ENCODE measurements at places on chromosomes 6 and 20. TPM values are rescaled to one million over a fixed set of nuclear protein-coding genes. Genes with fewer than 3 reads are reported as not detected.

The CLPSL1 gene
- total RNA-seq = not detected

The TSBP1 gene
- not detected for total RNA-seq

The HLA-DOB gene
- not detected for total RNA-seq

The SCUBE3 gene
- under 0.01 TPM for total RNA-seq

The ENPP1 gene
- 53.8 TPM for total RNA-seq

The ZSWIM1 gene
- total RNA-seq = 6.9 TPM

The C20orf96 gene
- total RNA-seq = 9.2 TPM

The WFDC5 gene
- not detected for total RNA-seq

The COX4I2 gene
- not detected for total RNA-seq

- no peak overlapping the region for H3K27ac ChIP-seq
- DNase-seq = no peak
- no peak overlapping the region for H3K4me3 ChIP-seq
Observed at GRCh38 chr6:130105996-130106704, 87.8 kb downstream of the L3MBTL3 start.

- H3K4me1 ChIP-seq = no peaks in the 10 kb centered on the region
- no peak for DNase-seq
- H3K4me3 ChIP-seq = no peak overlapping the region
- no peak overlapping the region for H3K27ac ChIP-seq
Observed at GRCh38 chr6:53391170-53391569, 42.4 kb upstream of the ELOVL5 start.

DNA sequence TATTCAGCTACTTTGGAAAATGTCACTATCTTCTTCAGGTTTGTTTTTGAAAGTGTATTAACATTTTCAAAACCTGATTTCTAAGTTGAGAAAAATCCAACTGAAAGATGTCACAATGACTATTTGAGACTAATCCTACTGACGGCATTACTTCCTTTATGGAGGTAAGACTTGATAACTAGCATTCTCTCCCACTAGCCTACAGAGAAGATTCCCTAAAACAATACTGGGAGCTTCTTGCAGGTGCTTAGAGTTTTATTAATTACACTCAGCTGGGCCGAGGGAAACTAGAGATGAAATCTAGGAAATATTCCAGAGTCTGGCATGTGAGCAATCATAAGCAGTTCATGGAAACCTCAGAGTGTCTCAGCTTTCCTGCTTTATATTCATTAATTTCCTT, 114.0 kb downstream of the LCA5 start:
- H3K36me3 ChIP-seq = no peaks in the 10 kb centered on the region
- H3K27ac ChIP-seq = no peak overlapping the region
- no peaks in the 10 kb centered on the region for H3K4me1 ChIP-seq
- H3K4me3 ChIP-seq = no peak overlapping the region

GRCh38 chr20:1846341-1846740, 48.9 kb upstream of the SIRPA start:
- H3K4me3 ChIP-seq = no peak overlapping the region
- H3K27ac ChIP-seq = no peak overlapping the region
- H3K36me3 ChIP-seq = no peaks in the 10 kb centered on the region
- DNase-seq = no peak

DNA sequence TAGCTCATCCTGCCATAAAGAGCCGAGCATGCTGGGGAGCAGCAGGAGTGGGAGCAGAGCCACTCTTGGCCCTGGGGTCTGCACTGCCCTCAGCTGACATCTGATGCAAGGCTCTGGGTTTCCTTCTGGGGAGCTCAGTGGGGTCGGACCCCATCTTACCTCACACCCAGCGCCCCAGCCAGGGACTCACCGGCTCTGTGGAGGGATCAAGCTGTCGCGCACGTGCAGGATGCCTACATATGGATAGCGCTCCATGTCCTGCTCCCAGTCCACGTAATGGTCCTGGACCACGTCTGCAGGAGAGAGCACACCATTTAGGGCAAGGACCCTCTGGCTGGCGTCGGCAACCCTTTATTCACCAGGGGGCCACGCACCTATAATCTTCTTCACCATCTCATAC, 12.2 kb downstream of the LEMD2 start:
- DNase-seq = no peak
- no peak overlapping the region for H3K4me3 ChIP-seq
- H3K27me3 ChIP-seq = no peaks in the 10 kb centered on the region
- peaks cover 7% of the 10 kb centered on the region for H3K4me1 ChIP-seq
- H3K27ac ChIP-seq = no peak overlapping the region
- peaks cover 29% of the 10 kb centered on the region for H3K36me3 ChIP-seq

DNA sequence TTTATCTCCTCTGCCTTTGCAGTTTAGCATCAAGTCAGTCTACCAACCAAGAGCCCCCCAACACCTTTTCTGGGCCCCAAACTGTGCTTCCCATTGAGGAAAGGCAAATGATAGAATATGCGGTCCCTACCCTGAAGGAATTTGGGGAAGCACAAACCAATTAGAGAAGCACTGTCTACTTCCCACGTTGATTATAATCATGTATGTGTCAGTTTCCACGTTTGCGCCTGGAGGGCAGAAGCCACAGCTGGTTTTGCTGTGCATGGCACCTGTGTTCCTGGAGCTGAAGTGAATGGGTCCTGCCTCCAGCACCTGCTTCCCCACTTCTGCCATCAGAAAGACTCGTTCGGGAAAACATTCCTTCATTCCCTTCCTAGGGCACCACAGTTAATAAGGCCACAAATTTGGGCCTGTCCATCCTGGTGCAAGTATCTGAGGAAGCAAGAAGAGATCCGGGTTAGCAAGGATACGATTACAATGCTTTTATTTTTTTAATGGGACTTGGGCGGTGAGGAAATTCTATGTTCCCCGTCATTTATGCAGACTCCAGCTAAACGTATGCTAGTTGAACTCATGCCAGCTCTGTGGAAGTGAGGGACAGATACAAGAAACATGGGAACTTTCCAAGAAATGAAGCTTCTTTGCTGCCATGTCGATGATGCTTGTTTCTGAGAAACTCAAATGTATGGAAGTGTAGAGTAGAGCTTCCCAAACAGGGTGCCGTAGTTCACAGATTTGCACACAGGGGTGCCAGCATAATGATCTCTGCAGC, 333.5 kb downstream of the NRN1 start:
- H3K4me1 ChIP-seq = no peaks in the 10 kb centered on the region
- H3K27ac ChIP-seq = no peak overlapping the region
- H3K27me3 ChIP-seq = no peaks in the 10 kb centered on the region

- no peaks in the 10 kb centered on the region for H3K27me3 ChIP-seq
- H3K27ac ChIP-seq = no peak overlapping the region
- H3K4me3 ChIP-seq = no peak overlapping the region
- no peak for DNase-seq
- H3K4me1 ChIP-seq = no peaks in the 10 kb centered on the region
Observed at GRCh38 chr6:138863321-138863720, 67.4 kb downstream of the ECT2L start.

DNA sequence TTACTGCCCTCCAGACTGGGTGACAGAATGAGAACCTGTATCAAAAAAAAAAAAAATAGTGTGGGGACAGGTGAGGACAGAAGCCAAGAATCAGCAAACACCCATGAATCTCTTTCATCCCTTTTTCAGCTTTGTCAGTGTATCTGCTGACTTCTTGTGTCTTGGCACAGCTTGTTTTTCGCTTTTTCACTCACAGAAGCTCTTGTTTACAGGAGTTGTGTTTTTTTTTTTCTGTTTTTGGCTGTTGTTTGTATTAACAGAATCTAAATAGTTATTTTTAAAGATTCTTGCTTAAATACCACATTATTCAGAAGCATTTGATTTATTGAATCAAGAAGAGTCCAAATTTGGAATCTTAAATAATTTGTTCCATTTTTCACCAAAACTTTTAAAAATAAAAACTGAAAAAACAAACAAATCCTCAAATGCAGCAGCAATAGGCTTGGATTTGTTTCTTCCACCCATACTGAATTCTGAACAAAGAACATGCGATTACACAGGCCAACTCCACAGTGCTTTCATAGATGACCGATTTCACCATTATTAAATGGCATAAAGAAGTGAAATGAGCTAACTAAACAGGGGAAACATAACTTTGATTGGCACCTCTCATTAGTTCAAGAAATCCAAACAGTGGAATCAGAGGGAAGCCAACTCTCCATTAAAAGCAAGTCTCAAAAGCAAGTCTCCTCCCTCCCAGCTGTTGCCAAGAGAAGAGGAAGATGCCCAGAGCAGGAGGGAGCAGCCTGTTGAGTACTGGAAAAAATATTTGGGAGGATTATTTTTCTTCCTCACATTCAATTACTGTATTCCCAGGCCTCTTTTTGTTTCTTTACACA, 27.2 kb upstream of the GPR63 start:
- no peak for DNase-seq
- no peaks in the 10 kb centered on the region for H3K4me1 ChIP-seq
- no peak overlapping the region for H3K27ac ChIP-seq
- no peaks in the 10 kb centered on the region for H3K27me3 ChIP-seq
- no peaks in the 10 kb centered on the region for H3K36me3 ChIP-seq

DNA sequence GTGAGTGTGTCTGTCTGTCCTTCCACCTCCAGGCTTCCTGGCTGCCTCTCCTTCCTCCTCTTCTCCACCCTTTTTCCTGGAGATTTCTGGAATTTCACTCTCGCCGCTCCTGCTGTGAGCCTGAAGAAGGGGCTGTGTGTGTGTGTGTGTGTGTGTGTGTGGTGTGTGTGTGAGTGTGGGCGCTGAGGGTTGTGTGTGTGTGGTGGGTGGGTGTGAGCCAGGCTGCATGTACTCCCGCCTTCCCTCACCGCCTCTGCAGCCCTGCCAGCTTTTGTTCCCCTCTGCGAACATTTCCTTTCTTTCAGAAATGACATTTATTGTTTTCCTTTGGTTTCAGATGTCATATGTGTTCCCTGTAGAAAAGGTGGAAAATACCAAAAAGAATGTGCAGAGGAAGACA, 76.0 kb downstream of the SRC start:
- no peaks in the 10 kb centered on the region for H3K36me3 ChIP-seq
- H3K4me3 ChIP-seq = no peak overlapping the region
- H3K27ac ChIP-seq = no peak overlapping the region
- no peak for DNase-seq
- no peaks in the 10 kb centered on the region for H3K4me1 ChIP-seq
- peaks cover 17% of the 10 kb centered on the region for H3K27me3 ChIP-seq

DNA sequence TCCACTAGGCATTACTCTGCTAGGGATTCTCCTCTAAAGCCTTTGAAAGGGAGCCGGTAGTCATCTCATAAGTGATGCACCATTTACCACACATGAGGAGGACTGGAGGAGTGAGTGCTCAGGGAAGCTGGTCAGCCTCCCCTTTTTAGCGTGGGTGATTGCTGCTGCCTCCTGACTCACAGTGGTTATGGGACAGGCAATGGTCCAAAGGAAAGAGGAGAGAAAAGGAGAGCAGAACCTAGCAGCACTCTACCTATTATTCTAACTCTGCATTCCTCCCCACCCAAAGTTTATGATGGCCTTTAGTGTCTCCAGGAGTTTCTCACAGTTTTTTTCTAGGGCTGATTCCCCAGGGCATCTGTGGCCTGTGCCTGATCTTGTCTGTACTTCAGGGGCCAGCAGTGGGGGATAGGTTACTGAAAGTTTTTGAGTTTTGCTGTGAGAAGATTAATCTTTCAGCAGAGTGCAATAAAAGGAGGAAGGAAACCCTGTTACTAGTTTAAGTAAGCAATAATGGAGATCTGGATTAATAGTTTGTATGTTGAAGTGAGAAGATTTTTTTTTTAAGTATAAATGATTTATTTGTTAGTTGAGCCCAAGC, 36.4 kb upstream of the GCLC start:
- no peak overlapping the region for H3K4me3 ChIP-seq
- DNase-seq = no peak
- no peaks in the 10 kb centered on the region for H3K27me3 ChIP-seq
- H3K36me3 ChIP-seq = no peaks in the 10 kb centered on the region

Measured in breast epithelium (tissue), 4 donors.